ENCODE measurements at places on chromosomes 12 and 14.

- DNase-seq: no peak
These were observed 9.7 kb upstream of the KRT81 start for GRCh38 chr12:52300796-52301691.

DNA sequence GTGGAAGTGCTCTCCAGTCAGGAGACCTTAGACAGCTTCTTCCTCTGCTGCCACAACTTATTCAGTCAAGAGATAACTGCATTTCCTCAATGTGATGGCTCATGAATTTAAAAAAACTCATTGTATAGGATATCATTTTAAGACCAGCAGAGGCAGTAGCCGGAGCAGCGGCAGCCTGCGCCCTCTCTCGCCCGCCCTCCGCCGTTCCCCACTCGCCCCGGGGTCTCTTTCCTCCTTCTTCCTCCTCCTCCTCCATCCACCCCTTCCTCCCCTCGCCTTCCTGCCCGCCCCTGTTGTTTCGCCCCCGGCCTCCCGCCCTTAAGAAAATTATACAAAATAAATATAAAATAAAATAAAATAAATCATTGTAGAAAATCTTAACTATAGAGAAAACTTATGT, 687.6 kb downstream of the FLRT2 start:
- no peak for DNase-seq

DNA sequence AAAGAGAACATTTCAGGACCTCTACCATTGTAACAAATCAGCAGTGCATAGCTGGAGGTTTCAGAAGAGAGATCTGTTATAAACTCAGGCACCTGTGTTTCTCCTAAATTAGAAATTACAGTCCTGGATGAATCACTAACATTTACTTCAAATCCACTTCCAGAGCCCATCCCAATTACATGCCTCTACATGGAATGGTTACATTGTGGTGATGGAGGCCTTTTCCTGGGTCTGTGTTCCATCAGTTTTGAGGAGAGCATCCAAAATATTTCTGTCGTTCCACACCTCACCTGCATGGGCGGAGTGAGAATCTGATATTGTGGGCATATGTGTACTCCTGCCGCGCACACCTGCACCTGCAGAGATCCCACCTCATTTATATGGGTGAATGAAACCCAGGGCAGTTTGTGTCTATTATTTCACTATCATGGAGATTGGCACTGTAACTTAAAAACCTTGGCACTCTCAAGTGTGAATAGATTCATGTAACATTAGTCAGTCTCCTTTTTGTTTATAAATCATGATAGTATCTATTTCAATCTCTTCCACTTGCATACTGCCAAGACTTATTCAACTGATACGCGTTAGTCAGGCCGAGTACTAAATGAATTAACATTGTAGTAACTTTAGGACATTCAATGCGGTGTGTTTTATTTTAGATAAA, 215.1 kb upstream of the FAR2 start:
- DNase-seq: no peak

- DNase-seq: no peak
These were observed 106.6 kb downstream of the BRMS1L start for GRCh38 chr14:35932659-35933159.

- no peak for DNase-seq
These were observed 710 bp upstream of the FOS start for GRCh38 chr14:75277815-75278421.

DNA sequence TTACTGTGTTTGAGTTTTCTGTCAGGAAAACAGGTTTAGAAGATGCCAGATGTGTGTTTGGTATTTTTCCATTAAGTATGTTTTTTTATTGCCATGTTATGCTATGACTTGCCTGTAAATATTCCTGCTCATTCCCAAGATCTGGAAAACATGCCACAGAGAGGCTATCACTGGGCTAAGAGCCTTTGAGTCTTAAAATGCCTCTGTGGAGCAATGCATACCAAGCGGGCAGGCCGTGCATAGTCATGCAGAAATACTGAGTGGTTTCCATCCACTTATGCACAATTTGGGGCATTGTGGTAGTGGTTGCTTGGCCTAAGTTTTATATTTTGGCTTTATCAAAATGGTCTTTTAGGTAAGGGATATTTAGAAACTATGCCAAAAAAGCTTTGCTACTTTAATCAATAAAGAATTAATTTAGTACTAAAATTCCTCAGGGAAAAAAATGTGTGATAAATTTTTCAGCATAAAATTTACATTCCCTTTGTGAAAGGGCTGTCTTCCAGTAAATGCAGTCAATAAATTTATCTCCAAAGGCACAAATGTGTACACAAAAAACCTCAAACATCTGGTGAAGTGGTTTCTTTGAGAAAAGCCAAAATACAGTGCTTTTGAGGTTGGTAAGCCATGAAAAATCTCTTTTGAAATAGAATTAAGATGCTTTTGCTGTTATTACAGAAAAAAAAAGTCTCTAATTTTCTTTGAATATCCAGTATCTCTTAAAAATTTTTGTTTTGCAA, 341.3 kb upstream of the FBXO33 start:
- DNase-seq: no peak

- no peak for DNase-seq
These were observed 74.5 kb downstream of the KCNK10 start for GRCh38 chr14:88248606-88249005.

DNA sequence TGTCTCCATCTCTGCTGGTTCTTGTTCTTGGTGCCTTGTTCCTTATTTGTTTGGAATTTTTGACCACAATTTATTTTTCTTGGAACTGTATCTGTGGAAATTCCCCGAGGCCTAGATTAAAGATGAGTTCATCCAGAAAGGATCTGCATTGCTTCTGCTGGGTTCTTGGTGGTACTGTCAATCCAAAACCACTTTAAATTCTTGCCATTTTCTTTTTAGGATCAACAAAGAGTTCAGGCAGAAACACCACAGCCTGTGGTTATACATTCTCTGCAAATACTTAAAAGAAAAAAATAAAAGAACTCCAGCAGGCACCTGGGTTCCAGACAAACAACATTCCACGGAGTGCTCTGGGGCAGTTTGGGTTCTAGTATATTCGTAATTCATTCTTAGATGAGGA, 6.0 kb upstream of the VAMP1 start:
- no peak for DNase-seq

- no peak for DNase-seq
These were observed 23.1 kb downstream of the METAP2 start for GRCh38 chr12:95497031-95497430.

DNA sequence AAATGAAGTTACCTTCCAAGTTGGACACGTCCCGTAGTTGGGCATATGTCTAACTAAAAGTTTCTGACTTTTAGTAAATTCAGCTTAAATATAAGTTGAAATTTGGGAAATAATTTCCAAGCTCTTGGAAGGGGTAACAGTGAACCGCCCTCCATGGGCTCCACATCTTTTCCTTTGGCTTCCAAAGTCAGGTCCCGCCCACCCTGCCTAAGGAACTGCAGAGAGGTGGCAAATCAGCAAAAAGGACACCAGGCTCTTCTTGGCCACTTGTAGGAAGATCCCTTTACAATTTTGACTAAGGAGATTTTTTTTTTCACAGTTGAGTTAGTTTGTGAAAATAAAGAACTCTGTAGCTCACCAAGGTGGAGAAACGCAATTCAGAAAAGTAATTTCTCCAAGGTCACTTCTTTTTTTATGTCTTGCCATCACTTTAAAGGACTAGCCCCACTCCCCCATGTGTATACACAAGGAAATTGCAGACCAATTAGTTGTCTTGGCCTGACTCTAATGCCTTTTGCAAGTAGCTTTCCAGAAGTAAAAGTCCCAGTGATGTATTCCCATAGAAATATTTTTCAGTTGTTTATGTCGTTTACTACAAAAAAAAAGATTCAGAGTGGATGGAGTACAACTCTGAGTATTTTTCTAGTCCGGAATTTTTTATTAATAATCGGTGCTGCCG, 181.2 kb downstream of the PELI2 start:
- no peak for DNase-seq

- no peak for DNase-seq
These were observed 6.7 kb upstream of the SLC41A2 start for GRCh38 chr12:104964856-104965205.

GRCh38 chr12:116502989-116503496, 56.1 kb upstream of the MAP1LC3B2 start:
- no peak for DNase-seq
